ENCODE measurements at places on chromosomes 3 and 15.

- DNase-seq: no peak
Observed at GRCh38 chr15:26805470-26805869, 32.6 kb upstream of the GABRB3 start.

- no peak for DNase-seq
Observed at GRCh38 chr15:101038327-101039003, 119.3 kb downstream of the LRRK1 start.

DNA sequence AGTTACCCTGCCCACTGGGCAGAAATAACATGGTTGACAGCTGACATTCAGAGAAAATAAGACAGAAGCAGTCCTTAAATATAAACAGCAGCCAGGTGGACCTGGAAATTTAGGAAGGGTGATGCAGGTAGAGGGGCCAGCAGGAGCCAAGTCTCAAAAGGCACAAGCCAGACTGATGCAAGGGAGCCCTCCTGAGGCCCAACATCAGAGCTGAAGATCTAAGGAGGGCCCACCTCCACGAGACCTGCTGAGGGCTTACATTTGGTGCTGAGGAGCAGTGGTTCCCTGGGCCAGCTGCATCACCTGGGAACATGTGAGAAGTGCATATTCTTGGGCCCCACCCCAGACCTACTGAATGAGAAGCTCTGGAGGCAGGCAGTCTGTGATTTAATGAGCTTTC lies 105.5 kb upstream of the TRIM42 start:
- DNase-seq: no peak

DNA sequence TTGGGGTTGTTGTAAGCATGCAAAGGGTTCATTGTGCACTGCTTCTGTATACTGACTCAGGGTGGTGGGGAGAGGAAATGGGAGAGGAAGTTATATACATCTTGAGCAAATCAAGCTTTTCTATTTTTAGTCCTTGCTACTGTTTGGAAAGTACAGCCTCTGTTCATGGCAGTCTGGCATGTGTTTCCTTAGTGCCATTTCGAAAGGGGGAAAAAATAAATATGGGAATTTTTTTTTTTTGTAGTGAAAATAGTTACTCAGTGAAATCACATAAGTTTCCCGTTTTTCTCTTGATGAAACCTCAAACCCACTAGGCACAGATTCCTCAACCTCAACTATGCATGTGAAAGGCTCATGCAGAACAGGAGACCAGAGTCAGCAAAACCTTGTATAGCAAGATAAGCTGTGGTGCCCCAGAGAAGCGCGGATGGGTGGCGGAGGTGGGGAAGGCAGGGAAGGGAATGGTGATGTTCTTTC lies 353.3 kb downstream of the LPP start:
- DNase-seq: peak; percentile 94

- DNase-seq: no peak
Observed at GRCh38 chr15:91938136-91938535, 84.6 kb downstream of the SLCO3A1 start.
